ENCODE measurements at places on chromosomes 11 and 22.
A peak's percentile ranks its signal among the peaks of the same experiment; 100 is the strongest.

DNA sequence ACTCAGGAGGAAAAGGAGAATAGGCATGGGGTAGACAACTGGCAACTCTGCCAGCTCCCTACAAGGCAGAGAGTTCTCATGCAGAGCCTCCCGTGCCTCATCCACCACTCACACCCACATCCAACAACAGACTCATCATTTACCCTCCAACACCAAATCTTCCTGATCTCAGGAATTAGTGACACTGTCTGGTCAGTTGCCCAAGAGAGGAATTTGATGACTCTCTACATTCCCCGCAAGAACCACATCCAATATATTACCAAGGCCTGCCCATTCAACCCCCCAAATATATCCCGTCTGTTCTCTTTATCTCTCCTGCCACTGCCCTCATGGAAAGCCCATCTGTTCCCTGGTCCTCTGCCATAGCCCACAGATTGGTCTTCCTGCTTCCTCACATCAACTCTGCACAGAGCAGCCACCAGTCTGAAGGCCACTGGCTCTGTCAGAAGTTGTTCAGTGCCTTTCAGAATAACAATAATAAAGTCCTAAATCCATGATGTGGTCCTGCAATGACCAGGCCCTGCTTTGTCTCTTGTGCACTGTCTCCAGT lies 57.5 kb upstream of the CD82 start:
- DNase-seq, result no peak

GRCh38 chr22:40679249-40679963 lies at the start of gene MCHR1:
MCHR1 (plus strand) TSS chr22:40679484; CDS start chr22:40679653, 169 bp downstream.
- DNase-seq, result no peak

DNA sequence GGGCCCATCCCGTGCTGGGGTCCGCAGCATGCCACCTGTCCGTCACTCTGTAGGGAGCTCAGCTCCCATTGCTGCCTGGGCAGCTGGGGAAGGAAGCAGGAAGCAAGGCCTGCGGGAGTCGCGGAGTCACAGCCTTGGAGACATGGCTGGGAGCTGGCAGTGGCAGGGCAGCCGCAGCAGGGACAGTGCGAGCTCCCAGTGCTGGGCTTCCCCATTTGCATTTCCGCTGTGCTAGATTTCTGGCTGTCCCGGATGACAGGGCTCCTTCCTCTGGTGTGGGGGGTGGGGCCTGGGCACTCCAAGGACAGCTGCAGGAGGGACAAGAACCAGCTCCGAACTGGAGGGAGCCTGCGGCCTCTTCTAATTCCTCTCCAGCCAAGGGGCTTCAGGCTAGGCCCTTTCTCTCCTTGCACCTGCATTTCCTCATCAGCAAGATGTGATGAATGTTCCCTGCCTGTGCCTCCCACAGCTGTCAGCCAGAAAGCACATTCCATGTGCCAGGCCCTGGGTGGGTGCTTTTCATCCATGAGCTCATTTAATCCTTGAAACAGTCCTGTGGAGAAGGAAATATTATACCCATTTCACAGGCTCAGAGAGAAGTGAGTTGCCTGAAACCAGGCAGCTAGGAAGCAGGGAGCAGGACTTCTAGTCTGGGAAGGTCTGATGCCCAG lies 48.0 kb downstream of the MYO7A start:
- DNase-seq, result peak; percentile 26

GRCh38 chr11:10413268-10413667 lies 41.8 kb upstream of the AMPD3 start:
- DNase-seq, result no peak

GRCh38 chr11:80782135-80782885 lies 1341.5 kb upstream of the TENM4 start:
- DNase-seq, result no peak

GRCh38 chr11:31492320-31492913 lies 17.0 kb downstream of the IMMP1L start:
- no peak for DNase-seq

Measured in germinal center (tissue), 1 donor.